T-cell (primary cell): ENCODE measurements at places on chromosomes 12 and 14.

DNA sequence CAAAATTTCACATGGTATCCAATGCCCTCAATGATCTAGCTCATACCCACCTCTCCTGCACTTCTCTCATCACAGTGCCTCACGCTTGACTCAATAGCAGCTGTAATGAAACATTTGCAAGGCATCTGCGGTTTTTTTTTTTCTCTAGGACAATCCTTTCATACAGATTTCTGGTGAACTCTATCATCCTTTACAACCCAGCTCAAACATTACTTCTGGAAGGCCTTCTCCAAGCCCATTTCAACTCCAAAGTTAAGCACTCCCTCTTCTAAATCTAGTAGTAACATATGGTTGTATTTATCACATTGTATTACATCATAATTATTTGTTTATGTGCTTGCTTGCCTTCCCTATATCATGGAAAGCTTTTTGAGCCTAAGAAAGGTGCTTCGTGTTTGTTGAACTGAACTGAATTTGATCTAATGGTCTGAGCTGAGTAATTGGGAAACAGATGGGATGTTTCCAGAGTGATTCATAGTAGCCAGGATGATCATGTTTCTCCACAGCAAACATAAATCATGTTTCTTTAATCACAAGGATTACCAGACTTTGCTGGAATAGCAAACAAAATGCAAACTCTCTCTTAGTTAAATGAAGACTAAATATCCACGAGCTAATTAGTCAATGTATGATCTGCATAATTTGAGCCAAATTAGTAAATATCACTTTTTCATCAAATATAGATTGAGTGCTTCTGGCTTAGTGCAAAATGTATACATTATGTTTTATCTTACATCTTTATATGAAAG lies 14.3 kb downstream of the CFL2 start:
- H3K4me1 ChIP-seq: no peaks in the 10 kb centered on the region
- DNase-seq: no peak
- H3K27me3 ChIP-seq: no peaks in the 10 kb centered on the region
- no peaks in the 10 kb centered on the region for H3K36me3 ChIP-seq

GRCh38 chr14:85530626-85531025 lies 682 bp downstream of the FLRT2 start:
- H3K4me1 ChIP-seq: no peaks in the 10 kb centered on the region
- H3K4me3 ChIP-seq: no peak overlapping the region
- H3K36me3 ChIP-seq: no peaks in the 10 kb centered on the region
- peaks cover 23% of the 10 kb centered on the region for H3K27me3 ChIP-seq
- no peak overlapping the region for H3K27ac ChIP-seq
- no peak for DNase-seq

DNA sequence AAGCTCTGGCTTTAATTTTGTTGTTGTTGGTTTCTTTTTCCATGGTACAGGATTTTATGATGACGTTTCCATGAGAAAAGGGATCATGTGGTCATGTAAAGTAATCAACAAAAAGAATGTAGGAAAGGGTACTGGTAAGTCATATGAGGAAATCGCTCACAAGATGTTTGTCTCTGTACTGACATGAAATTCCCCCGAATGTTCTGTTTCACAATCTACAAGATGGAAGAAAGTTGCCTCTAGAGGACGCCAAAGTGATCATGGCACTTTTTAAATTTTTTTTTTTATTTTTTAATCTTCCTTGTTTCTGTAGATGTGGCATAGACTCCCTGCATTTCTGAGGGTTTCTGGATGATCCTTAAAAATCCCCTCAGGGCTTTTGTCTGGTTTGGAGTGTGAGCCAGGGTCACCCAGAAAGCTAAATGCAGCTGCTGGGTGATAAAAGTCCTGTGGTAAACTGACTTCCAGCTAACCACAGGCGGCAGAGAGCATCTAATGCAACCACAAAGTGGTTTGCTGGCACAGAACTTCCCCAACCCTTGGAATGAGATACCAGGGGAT lies 393.5 kb downstream of the CCDC91 start:
- DNase-seq: no peak
- no peak overlapping the region for H3K27ac ChIP-seq
- H3K4me3 ChIP-seq: no peak overlapping the region

DNA sequence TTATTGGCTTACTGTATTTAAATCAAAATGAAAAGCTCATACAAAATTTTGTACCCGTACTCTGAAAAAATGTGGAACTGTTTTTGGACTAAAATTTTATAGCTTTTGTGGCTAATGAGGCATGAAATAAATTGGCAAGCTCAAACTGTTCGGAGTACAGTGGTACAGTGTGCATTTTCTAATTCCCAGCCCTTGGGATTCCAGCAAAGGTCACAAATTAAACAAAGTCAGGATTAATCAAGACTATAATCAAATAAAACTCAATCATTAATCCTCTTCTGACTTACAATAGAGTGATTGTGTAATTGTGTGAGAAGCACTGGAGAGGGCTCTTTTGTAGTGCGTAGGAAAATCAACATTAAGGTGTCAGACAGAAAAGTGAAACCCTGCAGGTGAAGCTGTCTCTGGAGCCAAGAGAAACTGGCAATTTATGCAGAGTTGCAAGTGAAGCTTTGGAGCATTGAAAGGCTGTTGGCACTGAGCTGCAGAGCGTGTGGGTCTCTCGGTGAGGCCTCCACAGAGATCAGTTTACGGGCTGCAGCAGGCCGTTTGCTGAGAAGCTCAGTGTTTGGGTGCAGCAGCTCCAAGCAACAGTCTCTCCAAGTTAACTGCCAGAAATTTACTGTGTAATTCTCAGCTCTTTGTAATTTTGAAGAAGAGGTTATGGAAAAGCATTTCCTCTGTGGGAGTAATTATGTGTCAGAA lies 275.9 kb downstream of the FBXL14 start:
- H3K27ac ChIP-seq: no peak overlapping the region
- H3K27me3 ChIP-seq: no peaks in the 10 kb centered on the region
- no peaks in the 10 kb centered on the region for H3K4me1 ChIP-seq
- peaks cover 4% of the 10 kb centered on the region for H3K36me3 ChIP-seq
- H3K4me3 ChIP-seq: no peak overlapping the region
- no peak for DNase-seq

DNA sequence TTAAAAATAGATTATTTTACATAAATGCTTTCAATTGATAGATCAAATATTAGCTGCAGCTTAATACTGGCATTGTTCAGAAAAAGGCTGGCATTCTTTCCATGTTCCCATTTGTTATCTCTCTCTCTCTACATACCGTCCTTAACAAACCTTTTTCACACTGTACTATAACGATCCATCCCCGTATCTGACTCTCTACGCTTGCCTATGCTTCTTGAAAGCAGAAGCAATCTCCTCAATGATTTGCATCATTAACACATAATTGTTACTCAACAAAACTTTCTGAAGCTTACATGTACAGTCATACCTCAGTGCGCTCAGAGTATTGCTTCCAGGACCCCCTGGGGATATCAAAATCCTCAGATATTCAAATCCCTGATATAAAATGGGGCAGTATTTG lies 89.7 kb downstream of the TMTC1 start:
- H3K27me3 ChIP-seq: no peaks in the 10 kb centered on the region
- no peak for DNase-seq

- no peak overlapping the region for H3K4me3 ChIP-seq
- no peaks in the 10 kb centered on the region for H3K36me3 ChIP-seq
- peaks cover 31% of the 10 kb centered on the region for H3K27me3 ChIP-seq
- H3K27ac ChIP-seq: no peak overlapping the region
- H3K4me1 ChIP-seq: no peaks in the 10 kb centered on the region
Measured at GRCh38 chr14:94539181-94539580, 22.1 kb upstream of the SERPINA4 start.

DNA sequence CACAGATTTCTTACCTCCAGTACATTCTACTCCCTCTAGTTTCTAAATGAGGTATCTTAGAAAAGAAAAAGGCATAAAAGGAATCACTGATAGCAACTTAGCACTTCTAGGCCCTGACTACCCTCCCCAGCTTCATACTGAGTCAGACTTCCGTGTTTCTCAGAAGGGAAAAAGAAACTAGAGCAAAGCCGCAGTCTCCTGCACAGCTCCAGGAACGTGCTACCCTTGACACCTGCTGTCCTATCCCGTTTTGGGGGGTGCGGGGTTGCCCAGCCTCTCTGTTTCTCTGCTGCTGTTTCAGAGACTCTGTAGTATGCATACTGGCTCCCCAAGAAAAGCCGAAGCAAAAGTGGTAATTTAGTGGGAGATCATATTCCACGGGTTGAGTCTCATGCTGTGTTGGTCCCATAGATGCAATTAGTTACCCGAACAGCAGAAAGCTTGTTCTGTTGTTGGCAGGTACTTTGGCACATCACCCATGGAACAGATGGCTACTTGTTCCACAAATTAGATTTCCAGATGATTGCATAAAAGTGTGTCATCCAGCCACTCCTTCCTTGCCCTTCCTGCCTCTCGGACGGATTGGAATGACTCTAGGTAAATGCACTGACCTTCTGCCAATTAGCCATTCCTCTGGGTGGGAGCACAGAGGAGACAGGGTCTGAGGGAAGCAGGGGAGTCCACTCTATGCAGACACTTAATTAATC lies 438.1 kb downstream of the FUT8 start:
- no peak overlapping the region for H3K4me3 ChIP-seq
- H3K27me3 ChIP-seq: no peaks in the 10 kb centered on the region
- peak overlapping the region; percentile 69 for H3K27ac ChIP-seq
- H3K36me3 ChIP-seq: no peaks in the 10 kb centered on the region

DNA sequence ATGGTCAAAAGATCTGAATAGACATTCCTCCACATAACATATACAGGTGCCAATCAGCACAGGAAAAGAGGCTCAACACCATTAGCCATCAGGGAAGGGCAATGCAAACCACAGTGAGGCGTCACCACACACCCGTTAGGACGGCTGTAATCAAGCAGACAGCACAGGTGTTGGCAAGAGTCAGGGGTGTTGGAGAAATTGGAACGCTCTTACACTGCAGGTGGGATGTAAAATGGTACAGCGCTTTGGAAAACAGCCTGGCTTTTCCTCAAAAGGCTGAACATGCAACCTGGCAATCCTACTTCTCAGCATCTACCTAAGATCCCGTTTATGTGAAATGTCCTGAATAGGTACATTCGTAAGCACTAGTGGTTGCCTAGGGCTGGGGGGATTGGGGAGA lies 21.5 kb upstream of the MMP17 start:
- H3K27me3 ChIP-seq: no peaks in the 10 kb centered on the region
- peaks cover 10% of the 10 kb centered on the region for H3K36me3 ChIP-seq
- H3K4me3 ChIP-seq: no peak overlapping the region
- H3K4me1 ChIP-seq: no peaks in the 10 kb centered on the region

GRCh38 chr14:95458459-95458858 lies 58.0 kb downstream of the SYNE3 start:
- H3K4me1 ChIP-seq: peaks cover 30% of the 10 kb centered on the region
- no peak overlapping the region for H3K27ac ChIP-seq
- DNase-seq: no peak

DNA sequence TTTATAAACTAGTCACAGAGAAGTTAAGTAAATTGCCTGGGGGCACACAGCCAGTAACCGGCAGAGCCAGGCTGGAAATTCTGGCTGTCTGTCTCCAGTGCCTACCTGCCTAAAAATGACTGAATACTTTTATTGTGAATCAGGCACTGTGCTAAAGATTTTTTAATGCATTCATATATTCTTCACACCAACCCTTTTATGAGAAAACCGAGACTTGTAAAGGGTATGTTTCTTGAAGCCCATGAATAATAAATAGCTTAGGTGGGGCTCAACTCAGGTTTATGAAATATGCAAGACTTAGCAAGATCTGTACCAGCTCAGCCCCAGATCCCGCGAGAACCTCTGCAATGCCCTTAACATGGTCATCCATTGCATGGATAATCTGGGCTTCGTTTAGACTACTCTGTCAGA lies 60.8 kb downstream of the TMCC3 start:
- no peaks in the 10 kb centered on the region for H3K4me1 ChIP-seq
- H3K4me3 ChIP-seq: no peak overlapping the region
- no peak overlapping the region for H3K27ac ChIP-seq
- DNase-seq: no peak
- H3K36me3 ChIP-seq: no peaks in the 10 kb centered on the region

- H3K27ac ChIP-seq: no peak overlapping the region
- no peak overlapping the region for H3K4me3 ChIP-seq
- no peaks in the 10 kb centered on the region for H3K4me1 ChIP-seq
- H3K36me3 ChIP-seq: no peaks in the 10 kb centered on the region
- peaks cover 7% of the 10 kb centered on the region for H3K27me3 ChIP-seq
Measured at GRCh38 chr14:66174453-66174891, 311.7 kb upstream of the CCDC196 start.

- H3K27me3 ChIP-seq: no peaks in the 10 kb centered on the region
- no peak overlapping the region for H3K4me3 ChIP-seq
- H3K4me1 ChIP-seq: no peaks in the 10 kb centered on the region
- H3K27ac ChIP-seq: no peak overlapping the region
- DNase-seq: no peak
- H3K36me3 ChIP-seq: peaks cover 14% of the 10 kb centered on the region
Measured at GRCh38 chr12:122382919-122383350, 39.5 kb downstream of the CLIP1 start.

GRCh38 chr12:53223389-53224060 lies 8.5 kb downstream of the RARG start:
- peaks cover 2% of the 10 kb centered on the region for H3K36me3 ChIP-seq
- H3K27me3 ChIP-seq: no peaks in the 10 kb centered on the region
- H3K4me3 ChIP-seq: peak overlapping the region; percentile 1
- peaks cover 80% of the 10 kb centered on the region for H3K4me1 ChIP-seq
- peak overlapping the region; percentile 82 for H3K27ac ChIP-seq

GRCh38 chr12:27382171-27382795 lies 49.6 kb downstream of the BMAL2 start:
- H3K27ac ChIP-seq: no peak overlapping the region
- H3K4me1 ChIP-seq: no peaks in the 10 kb centered on the region
- H3K27me3 ChIP-seq: no peaks in the 10 kb centered on the region

DNA sequence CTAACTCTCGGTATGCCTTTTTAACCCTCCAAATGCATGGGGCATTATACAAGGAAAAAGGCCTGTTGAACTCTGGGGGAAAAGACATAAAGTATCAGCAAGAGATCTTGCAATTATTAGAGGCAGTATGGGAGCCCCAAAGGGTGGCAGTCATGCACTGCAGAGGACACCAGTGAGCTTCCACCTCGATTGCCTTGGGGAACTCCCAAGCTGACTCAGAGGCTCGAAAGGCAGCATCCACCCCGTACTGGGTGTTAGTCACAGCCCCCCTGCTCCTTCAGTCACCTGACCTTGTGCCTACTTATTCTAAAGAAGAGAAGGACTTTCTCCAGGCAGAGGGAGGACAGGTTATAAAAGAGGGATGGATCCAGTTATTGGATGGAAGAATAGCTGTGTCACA lies 781.4 kb upstream of the TMEM132C start:
- H3K4me3 ChIP-seq: no peak overlapping the region
- no peak for DNase-seq
- no peaks in the 10 kb centered on the region for H3K4me1 ChIP-seq
- no peak overlapping the region for H3K27ac ChIP-seq

DNA sequence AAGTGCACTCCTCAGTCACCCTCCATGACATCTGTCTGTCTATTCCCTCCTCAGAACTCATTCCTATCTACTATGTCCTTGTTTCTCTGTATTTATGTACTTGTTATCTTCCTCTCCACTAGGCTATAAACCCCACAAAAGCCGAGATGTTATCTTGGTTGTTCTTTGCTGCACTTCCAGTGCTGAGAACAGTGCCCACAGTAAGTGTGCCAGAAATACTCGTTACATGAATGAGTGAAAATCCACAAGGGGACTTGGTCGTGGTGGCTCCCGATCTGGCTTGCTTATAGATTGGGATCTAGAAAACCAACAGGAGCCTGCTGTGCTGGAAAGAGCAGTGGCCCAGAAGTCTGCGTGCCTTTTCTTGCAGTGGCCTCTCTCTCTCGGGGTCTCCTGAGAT lies 111.9 kb upstream of the PRMT8 start:
- no peaks in the 10 kb centered on the region for H3K36me3 ChIP-seq
- H3K4me3 ChIP-seq: no peak overlapping the region
- H3K27me3 ChIP-seq: no peaks in the 10 kb centered on the region
- H3K27ac ChIP-seq: no peak overlapping the region
- H3K4me1 ChIP-seq: no peaks in the 10 kb centered on the region
- no peak for DNase-seq
